ENCODE measurements at places on chromosomes 16 and 17. TPM values are rescaled to one million over a fixed set of nuclear protein-coding genes. Genes with fewer than 3 reads are reported as not detected.

Gene FA2H
- not detected for total RNA-seq

Gene KRT17
- 0.25 TPM for total RNA-seq

Gene COG7
- 7.6 TPM for total RNA-seq

Gene GRAPL
- total RNA-seq = 56.0 TPM

Gene PABPN1L
- not detected for total RNA-seq

Gene TBX2
- total RNA-seq = not detected

Gene GNAO1
- total RNA-seq = not detected

Gene SDR42E1
- total RNA-seq = 4.4 TPM

Gene HEATR9
- total RNA-seq = not detected

Gene JMJD8
- 35.4 TPM for total RNA-seq

Gene CRISPLD2
- 0.13 TPM for total RNA-seq

Gene CDH13
- total RNA-seq = 68.9 TPM

Gene CAVIN1
- 404 TPM for total RNA-seq

Gene C1QTNF1
- 10.7 TPM for total RNA-seq

Gene CNGB1
- total RNA-seq = not detected

Gene ENPP7
- not detected for total RNA-seq

Gene PIMREG
- 21.7 TPM for total RNA-seq

Gene C17orf113
- 0.25 TPM for total RNA-seq

Gene SLC12A3
- total RNA-seq = not detected

Gene KRTAP4-1
- not detected for total RNA-seq

Gene HOXB9
- total RNA-seq = 0.13 TPM

Gene SCNN1B
- total RNA-seq = 3.0 TPM

Gene TEKT3
- total RNA-seq = not detected

Gene USP36
- 7.8 TPM for total RNA-seq

Gene HES7
- not detected for total RNA-seq

Gene TNFRSF13B
- not detected for total RNA-seq

Gene AKAP1
- 22.1 TPM for total RNA-seq

Gene STH
- not detected for total RNA-seq

Gene SPATA22
- total RNA-seq = not detected

Gene C16orf46
- total RNA-seq = 0.51 TPM

Gene ABCC11
- total RNA-seq = not detected

Gene EMP2
- total RNA-seq = 38.9 TPM

Gene COPS3
- total RNA-seq = 80.4 TPM

Gene UTS2R
- total RNA-seq = not detected

Gene SGCA
- not detected for total RNA-seq

Gene GINS2
- 3.4 TPM for total RNA-seq

Gene SLC52A1
- total RNA-seq = 0.25 TPM

Gene IL21R
- total RNA-seq = 0.13 TPM

Gene TMEM238L
- total RNA-seq = not detected

Gene CASKIN2
- total RNA-seq = 7.2 TPM

Gene SLC16A6
- 1.0 TPM for total RNA-seq

Gene HERPUD1
- total RNA-seq = 72.9 TPM

Gene CFAP119
- 0.90 TPM for total RNA-seq

Gene CD300E
- not detected for total RNA-seq

Gene TPPP3
- total RNA-seq = under 0.01 TPM
